ENCODE measurements at places on chromosomes 7 and 10. TPM values are rescaled to one million over a fixed set of nuclear protein-coding genes. Genes with fewer than 3 reads are reported as not detected.

CNPY1 gene
- not detected for polyA plus RNA-seq

HOXA13 gene
- polyA plus RNA-seq, result not detected

- no peak overlapping the region for H3K4me3 ChIP-seq
- peak overlapping the region; percentile 21 for H3K27ac ChIP-seq
- H3K27me3 ChIP-seq, result no peaks in the 10 kb centered on the region
- H3K36me3 ChIP-seq, result no peaks in the 10 kb centered on the region
- DNase-seq, result no peak
These were observed 146.4 kb upstream of the LYZL2 start for GRCh38 chr10:30775779-30776591.

GRCh38 chr7:149125189-149125862 lies 798 bp downstream of the ZNF425 start:
- H3K27ac ChIP-seq, result peak overlapping the region; percentile 87
- no peak for DNase-seq
- peak overlapping the region; percentile 99 for H3K4me3 ChIP-seq
- H3K4me1 ChIP-seq, result peaks cover 3% of the 10 kb centered on the region
- H3K27me3 ChIP-seq, result no peaks in the 10 kb centered on the region

GRCh38 chr10:114245121-114245791 lies 6.2 kb downstream of the VWA2 start:
- H3K27ac ChIP-seq, result peak overlapping the region; percentile 75
- no peak overlapping the region for H3K4me3 ChIP-seq
- no peaks in the 10 kb centered on the region for H3K27me3 ChIP-seq

DNA sequence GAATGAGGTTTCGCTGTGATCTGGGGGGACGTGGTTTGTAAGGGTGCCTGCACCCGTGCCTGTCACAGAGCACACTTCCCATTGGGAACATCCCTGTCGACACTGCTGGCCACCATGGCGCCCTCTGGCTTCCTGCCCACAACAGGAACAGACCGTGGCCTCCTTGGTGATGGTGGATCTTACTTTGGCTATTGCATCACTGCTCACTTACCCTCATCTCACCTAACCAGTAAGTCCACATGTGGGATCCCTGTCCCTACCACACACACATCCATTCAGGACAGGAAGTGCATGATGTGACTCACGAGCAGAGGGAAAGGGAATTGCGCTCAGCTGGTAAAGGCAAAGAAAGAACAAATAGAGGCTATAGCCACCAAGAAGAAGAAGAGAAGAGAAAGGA lies 26.2 kb upstream of the SEC61G start:
- no peak for DNase-seq
- H3K4me3 ChIP-seq, result no peak overlapping the region
- H3K36me3 ChIP-seq, result no peaks in the 10 kb centered on the region
- H3K4me1 ChIP-seq, result peaks cover 4% of the 10 kb centered on the region
- peaks cover 3% of the 10 kb centered on the region for H3K27me3 ChIP-seq

Data from small intestine (tissue), 16 donors.